ENCODE measurements at places on chromosomes 3 and 15.

- DNase-seq: no peak
These were observed 57.6 kb upstream of the BCL6 start for GRCh38 chr3:187802928-187803259.

GRCh38 chr3:95813244-95813643 is 1001.1 kb upstream of the EPHA6 start:
- DNase-seq: no peak

DNA sequence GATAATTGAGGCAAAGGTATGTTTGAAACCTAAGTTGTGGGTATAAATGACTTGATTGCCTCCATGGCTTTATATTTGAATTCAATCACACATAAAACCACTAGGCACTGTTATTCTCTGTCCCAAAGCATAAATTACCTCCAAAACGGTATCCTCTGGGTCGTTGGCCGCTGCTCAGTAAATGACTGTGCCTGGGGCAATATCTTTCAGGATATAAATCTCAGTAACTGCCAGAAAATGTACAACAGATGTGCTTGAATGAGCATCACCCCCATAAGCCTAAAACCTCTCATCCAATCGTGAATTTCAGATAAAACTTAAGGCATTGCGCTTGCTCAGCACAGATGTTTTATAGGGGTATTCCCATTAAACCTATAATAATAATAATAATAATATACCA is 19.0 kb upstream of the C3orf49 start:
- no peak for DNase-seq

GRCh38 chr15:88701561-88702095 is 62.8 kb downstream of the ISG20 start:
- DNase-seq: no peak

DNA sequence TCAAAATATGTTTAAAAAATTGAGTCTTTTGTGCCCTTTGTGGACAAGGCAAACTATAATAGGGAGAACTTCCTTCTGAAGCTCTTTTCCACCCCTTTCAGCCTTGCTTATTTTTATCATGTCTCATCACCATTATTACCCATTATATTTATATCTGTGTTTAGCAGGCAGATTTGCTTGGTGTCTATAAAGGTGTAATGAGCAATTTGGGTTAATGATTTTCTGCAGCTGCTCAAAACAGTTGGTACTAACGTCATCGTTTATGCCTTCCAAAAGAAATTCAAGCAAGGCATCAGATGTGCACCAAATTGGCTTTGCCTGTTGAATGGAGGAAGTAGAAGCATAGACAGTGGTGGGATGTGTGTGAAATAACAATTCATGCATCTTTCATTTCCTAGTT is 483.7 kb upstream of the SGO1 start:
- no peak for DNase-seq
